ENCODE measurements at places on chromosomes 2 and 18. TPM values are rescaled to one million over a fixed set of nuclear protein-coding genes. Genes with fewer than 3 reads are reported as not detected.
A peak's percentile ranks its signal among the peaks of the same experiment; 100 is the strongest.

DNA sequence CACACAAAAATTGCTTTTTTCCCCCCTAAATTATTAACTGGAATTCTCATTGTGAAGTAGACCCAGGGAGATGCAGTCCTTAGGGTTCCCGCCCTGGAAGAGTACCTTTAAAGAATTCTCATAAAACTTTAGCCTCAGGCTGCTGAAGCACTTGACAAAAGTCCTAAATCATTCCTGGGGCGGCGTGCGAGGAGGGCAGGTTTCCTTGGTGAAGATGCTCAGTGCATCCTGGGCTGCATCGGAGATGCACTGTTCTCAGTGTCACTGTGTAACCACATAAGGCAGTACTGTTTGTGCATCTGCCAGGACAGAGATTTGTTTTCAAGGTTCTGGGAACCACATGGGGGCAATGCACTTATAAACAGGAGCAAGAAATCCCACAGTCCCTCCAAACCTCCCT, 62.6 kb downstream of the ZNF236 start:
- no peak for DNase-seq

GRCh38 chr2:8636041-8636491, 45.8 kb upstream of the ID2 start:
- no peak for DNase-seq

DNA sequence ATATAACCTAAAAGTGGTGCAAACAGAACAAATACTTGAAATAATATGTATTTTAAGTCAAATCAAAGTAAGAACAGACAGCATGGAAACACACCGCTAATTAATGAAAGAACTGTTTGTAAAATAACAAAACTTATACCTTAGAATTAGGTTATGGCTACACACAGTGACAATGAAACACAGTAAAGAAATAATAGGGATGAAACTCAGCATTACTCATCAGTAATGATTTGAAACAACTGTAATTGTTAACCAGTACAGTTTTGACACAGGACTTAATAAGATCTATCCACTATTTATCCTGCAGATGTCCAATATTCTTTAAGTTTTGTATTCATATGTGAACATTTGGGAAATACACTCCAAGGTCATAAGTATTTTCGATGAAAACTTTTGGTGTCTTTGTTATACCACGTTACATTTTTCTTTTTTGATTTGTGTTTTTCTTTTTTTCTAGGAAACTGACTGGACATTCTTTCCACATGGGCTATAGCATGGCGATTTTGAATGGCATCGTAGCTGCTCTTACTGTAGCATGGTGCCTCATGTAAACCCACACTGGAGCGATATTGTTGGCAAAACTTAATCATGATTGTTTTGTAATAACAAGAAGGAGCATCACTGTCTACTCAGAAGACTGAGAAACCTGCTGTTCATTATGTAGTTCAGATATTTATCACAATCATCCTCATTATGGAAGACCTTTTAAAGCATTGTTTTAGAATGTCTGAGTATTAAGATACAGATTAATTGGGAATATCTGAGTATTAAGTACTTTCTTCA, 41.1 kb downstream of the ARL6IP6 start:
- DNase-seq: no peak

COL4A3 gene
- total RNA-seq: 0.56 TPM

TLX2 gene
- total RNA-seq: not detected

GRCh38 chr2:191291471-191291870, 46.3 kb downstream of the MYO1B start:
- DNase-seq: no peak

DNA sequence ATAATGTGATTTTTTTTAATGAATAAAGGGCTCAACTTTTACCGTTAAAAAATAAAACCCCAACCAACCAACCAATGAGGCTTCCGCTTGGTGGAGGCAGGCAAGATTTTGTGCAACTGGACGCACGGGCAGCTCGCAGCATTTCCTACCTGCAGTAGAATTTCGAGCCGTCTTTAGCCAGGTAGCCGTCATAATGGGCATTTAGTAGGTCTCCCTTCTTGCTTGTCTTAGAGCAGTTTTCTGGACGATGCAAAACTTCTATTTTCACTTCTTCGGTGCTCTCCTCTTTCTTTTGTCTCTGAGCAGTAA, 316 bp downstream of the FKBP7 start:
- peak; percentile 38 for DNase-seq
